A673 (cell line): ENCODE measurements at places on chromosomes 5 and 9. TPM values are rescaled to one million over a fixed set of nuclear protein-coding genes. Genes with fewer than 3 reads are reported as not detected.

MYOZ3 gene
- total RNA-seq = 2.4 and 2.7 TPM in 2 replicates

C9orf153 gene
- 0.35 and 0.56 TPM in 2 replicates for total RNA-seq

CAVIN4 gene
- 3.9 and 5.0 TPM in 2 replicates for total RNA-seq

PTGS1 gene
- total RNA-seq = not detected in 2 replicates

SLC2A8 gene
- total RNA-seq = 12.7 and 17.1 TPM in 2 replicates

SOX30 gene
- not detected in 2 replicates for total RNA-seq
